ENCODE measurements at places on chromosomes 1 and 21.

- DNase-seq = no peak
Measured at GRCh38 chr21:16069178-16070112, 339.7 kb downstream of the USP25 start.

DNA sequence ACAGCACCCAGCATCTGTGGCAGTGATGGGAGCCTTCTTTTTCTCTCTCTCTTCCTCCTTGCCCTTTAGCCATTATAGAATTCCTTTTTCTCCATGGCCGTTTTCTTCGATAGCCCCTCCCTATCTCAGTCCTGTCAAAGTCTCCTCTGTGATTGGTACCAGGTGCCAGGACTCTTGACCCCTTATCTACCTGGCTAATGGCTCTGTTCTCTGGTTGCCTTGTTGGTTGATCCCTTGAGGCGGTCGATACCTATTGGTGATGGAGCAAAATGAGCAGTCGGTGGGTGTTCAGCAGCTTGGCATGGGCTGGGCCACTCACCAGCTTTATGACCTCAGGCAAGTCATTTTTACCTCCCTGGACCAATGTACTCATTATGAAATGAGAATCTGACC lies 2.0 kb downstream of the ATF3 start:
- no peak for DNase-seq

- no peak for DNase-seq
Measured at GRCh38 chr1:247324204-247324787, 7.4 kb downstream of the ZNF496 start.

DNA sequence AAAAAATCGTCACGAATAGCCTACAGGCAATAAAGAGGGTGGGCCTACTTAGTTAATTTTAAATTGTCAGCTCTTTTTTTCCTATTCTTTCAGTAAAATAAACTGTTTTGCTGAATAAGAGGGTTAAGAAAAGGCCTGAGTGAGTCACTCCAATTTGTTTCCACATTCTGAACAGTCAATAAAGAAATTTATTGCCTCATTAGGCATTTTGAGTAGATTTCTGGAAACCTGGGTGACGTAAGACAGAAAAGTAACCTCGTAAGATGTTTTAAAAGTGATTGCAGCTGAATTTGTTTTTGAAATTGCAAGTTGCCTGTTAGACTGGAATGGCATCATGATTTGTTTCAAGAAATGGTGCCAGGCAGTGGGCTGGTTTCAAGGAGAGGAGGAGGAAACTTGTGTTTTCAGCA lies 439.3 kb downstream of the USP25 start:
- peak; percentile 23 for DNase-seq

GRCh38 chr1:117128323-117129079 lies 7.0 kb upstream of the TRIM45 start:
- DNase-seq = peak; percentile 56

DNA sequence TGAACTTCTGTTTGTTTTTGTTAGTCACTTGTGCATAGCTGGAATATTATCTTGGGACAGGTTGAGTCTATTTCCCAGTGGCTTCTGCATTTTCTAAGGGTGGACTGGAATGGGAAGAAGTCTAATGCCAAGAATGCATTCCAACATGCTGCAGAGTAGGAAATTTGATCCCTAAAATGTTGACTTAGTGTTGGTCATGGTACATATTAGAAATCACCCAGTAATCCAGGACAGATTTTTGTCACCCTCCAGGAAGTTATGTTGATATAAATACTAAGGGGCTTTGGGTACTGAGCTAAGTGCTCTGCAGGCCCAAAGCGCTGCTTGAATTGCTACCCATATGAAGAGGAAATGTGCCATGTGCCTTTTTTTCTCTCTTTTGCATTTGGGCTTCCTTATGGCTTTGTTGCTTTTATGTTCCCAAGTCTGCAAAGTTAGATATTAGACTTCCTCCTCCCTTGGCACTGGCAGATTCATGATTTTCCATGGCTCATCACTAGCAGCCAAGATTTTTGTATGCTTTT lies 10.0 kb downstream of the ARID1A start:
- DNase-seq = peak; percentile 66

DNA sequence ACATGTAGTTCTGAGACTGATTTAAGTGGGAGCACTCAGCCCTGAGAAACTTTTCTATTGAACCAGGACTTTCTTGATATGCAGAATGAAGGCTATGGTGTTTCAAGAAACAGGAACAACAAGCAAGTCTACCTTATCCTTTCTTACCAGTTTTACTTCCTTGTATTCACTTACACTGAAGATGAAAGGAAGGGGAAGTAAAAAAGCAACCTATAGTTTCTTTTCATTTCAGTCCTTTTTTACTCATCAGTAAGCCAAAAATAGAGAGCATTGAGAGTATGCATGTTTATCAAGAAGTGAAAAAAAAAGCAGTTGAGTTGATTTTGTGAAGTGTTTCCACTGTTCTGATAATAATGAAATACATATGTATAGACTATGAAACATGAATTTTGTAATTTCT lies 1010.3 kb downstream of the AMY1C start:
- DNase-seq = no peak

GRCh38 chr1:45925728-45926287 lies 122.4 kb downstream of the MAST2 start:
- DNase-seq = no peak

- no peak for DNase-seq
Measured at GRCh38 chr1:179124873-179125272, 43.0 kb downstream of the TOR3A start.

GRCh38 chr1:25223471-25223870 lies 8.8 kb downstream of the SYF2 start:
- DNase-seq = no peak

- DNase-seq = peak; percentile 83
Measured at GRCh38 chr1:205543351-205544301, 39.2 kb downstream of the CDK18 start.

GRCh38 chr1:193558491-193559028 lies 372.1 kb upstream of the B3GALT2 start:
- DNase-seq = no peak

- no peak for DNase-seq
Measured at GRCh38 chr1:45348966-45349677, 8.9 kb upstream of the MUTYH start.

GRCh38 chr1:77888081-77888780 lies at the start of gene NEXN:
Gene NEXN (plus strand): TSS chr1:77888624. CDS start chr1:77916107, 27,483 bp downstream.
- DNase-seq = peak; percentile 87

GRCh38 chr1:185375583-185375982 lies 58.5 kb upstream of the IVNS1ABP start:
- no peak for DNase-seq

GRCh38 chr21:37787456-37787855 lies 128.8 kb downstream of the KCNJ6 start:
- peak; percentile 68 for DNase-seq

DNA sequence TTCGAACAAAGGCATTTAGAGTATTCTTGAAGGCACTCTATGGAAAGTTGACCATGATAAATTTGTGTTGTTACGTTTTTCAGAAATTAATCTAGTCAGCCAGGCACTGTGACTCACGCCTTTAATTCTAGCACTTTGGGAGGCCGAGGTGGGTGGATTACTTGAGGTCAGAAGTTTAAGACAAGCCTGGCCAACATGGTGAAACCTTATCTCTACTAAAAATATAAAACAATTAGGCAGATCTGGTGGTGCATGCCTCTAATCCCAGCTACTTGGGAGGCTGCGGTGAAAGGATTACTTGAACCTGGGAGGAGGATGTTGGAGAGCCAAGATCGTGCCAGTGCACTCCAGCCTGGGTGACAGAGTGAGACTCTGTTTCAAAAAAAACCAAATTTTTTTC lies 130.6 kb upstream of the BRINP3 start:
- DNase-seq = no peak

DNA sequence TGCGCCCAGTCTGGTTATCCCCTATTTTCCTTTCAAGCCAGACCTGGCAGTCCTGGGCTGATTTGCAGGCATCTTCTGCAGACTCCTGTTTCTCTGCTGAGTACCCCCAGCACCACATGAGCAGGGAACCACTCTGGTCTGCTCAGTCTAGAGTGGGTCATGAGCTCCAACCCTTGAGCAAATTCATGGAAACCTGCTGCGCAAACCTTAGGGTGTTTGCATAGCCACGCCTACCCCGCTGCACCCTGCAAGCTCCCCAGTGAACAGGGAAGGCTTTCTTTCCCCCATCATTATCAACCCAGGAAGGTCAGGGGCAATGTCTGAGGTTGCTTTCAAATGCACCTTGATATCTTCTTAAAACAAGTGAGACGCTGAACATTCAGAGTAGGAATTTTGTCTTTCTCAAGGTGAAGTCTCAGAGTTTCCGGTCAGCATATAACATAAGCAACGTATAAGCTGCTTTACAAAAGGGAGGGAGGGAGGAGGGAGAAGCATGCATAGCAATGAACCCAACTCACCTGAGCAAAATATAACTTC lies 11.1 kb upstream of the KCNE1 start:
- no peak for DNase-seq

DNA sequence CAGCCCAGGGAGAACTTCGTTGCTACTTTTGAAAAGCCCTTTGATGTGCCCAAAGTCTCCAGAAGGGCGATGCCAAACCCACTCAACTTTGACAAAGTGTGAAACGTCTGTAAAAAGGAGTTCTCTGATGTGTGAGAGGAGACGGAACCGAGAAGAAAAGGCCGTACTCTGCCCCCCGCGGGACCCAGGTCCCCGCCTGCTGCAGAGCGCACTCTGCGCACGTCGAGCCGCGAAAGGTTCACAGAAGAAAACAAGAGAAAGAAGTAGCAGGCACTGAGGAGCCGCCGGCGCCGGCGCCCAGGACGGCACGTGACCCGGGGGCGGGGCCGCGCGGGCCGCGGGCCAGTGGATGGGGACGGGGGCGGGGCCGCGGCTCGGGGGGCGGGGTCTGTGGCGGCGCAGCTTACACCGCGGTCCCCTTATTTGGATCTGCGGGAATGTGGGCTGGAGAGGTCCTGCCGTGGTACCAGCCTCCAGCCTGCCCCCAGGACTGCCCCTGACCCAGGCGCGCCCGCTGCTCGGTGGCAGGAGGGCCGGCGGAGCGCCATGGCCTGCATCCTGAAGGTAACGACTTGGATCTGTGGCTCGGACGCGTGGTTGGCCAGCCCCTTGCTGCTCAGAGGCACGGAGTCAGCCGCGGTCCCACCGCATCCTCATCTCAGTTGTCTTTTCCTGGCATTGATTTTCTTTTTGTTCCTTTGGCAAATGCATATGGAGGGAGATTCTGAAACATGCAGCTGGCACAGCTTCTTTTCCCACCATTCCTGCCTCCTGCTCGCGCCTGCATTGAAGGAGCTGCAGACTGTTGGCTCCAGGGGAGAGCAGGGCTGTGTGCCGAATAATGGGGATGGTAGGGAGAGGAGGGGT lies at the start of gene ST6GALNAC3:
Gene ST6GALNAC3 (plus strand): TSS at position 426 of the 867 bp plus-strand sequence.
- DNase-seq = peak; percentile 90

DNA sequence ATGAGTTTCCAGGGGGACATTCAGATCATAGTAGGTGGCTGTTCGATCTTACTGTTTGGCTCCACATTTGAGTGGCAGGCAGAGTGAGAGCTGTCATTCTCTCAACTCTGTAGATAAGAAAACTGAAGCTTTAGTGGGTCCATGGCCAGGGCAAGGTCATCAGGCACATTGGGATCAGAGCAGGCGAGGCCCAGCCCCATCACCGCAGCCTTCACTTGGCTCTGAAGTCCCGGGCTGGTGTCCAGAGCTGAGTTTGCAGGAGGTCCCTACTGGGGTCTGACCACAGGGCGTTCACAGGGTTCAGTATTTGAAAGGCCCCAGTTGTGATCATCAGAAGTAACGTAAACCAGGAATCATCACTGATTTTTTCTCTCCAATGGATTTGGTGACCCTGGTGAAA lies 76.7 kb downstream of the OBSCN start:
- DNase-seq = no peak

- DNase-seq = no peak
Measured at GRCh38 chr1:18707696-18708257, 77.1 kb downstream of the PAX7 start.

DNA sequence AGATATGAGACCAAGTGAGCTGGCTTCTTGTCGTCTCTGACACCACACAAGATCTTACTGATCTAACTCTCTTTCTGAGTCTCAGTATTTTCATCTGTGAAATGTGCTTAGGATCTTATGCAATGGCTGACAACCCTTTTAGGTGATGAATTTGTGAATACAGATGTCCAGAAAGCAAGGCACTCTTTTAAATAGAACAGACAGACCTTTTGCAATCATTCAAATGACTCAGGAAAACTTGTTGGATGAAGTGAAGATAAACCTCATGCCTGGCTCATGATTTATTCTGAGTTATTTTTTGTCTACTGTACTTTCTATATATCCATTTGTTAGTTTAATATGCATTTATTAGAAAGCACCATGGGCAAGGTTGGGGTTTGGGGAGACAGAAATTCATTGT lies 411.3 kb downstream of the PTPRU start:
- no peak for DNase-seq

DNA sequence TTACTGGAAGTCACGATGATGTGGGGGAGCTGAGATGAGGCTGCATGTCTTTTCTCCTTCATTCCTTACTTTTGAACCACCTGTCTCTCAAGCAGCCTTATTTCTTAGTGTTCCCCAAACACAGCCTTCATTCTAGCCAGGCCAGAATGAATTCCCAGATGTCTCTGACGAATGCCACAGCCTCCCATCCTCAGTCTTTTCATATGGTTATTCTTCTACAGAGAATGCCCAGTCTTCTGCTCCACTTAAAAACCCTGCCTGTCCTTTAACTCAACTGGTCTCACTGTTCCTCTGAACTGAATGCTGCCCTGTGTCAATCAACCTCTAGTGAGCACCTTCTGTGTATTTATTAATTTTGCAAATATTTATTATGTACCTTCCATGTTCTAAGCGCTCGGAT lies 156.2 kb downstream of the PLA2G4A start:
- no peak for DNase-seq

DNA sequence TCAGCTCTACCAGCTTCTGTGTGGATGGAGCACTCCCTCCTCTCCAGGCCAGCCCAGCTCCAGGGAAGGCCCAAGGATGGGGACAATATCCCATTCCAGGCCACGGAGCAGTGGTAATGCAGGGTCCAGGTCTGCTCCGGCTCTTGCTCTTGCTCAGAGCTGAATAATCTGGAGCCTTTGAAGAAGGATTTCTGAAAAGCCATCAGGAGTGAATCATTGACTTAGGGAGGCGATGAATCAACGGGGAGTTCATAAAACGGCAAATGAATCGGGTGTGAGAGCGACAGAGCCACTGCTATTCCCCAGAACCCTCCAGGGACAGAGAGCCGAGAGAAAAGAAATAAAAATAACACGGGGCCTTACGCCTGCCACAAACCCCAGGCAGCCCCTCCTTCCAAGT lies 7.7 kb downstream of the POU3F1 start:
- DNase-seq = peak; percentile 71

DNA sequence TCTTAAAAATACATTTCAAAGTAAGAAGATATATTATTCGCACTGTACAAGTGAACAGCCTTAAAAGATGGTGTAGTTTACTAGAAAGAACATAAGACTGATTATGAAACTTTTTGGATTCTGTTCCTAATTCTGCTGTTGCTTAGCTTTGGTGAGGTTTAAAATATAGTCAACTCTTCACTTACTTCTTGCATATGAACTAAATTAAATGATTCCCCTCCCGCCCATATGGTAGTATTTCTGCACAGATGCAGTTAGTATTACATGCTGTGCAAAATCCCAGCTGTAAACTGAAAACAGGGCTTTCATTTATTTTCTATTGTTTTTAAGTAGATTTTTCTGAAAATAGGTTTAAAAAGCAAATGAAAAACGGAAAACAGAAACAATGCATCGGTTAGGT lies 345.4 kb upstream of the NCAM2 start:
- DNase-seq = no peak

- no peak for DNase-seq
Measured at GRCh38 chr1:10283318-10283984, 73.1 kb downstream of the KIF1B start.

GRCh38 chr1:5551274-5551975 lies 440.8 kb downstream of the NPHP4 start:
- no peak for DNase-seq
